Brain pericyte (primary cell): ENCODE measurements at places on chromosomes 5 and 9.

DNA sequence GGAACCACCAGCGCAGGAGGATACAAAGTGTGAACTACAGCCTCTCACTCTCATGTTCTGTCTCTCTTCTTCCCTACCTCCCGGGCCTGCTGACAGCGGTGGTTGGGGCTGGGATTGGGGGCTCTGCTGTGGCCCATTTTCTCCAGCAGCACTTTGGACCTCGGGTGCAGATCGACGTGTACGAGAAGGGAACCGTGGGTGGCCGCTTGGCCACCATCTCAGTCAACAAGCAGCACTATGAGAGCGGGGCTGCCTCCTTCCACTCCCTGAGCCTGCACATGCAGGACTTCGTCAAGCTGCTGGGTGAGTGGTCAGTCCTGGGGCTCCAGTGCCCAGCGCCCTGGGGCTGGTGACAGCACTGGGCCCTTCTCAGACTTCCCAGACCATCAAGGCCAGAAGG lies 4.7 kb downstream of the PCYOX1L start:
- no peak for DNase-seq

- DNase-seq = peak; percentile 60
Measured at GRCh38 chr9:134895097-134895496, 14.5 kb downstream of the FCN2 start.

DNA sequence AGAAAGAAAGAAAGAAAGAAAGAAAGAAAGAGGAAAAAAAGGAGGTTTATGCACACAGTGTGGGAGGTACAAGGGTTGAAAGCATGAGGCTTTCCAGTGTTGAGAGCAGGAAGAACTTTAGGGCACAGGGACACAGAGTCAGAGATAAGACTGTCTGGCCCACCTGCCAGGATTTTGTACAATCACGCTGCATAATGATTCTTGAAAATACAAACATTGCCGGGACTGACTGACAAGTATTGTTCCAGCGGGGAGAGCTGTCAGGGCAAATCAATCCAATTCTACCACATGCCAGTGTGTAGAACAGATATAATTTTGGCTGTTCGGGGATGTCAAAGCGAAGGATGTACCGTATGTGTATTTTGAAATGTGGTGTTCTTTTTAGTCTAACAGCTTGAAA lies 254.7 kb downstream of the NTRK2 start:
- DNase-seq = no peak

GRCh38 chr5:78923622-78923970 lies 61.5 kb downstream of the ARSB start:
- no peak for DNase-seq
